ENCODE measurements at places on chromosomes 1 and 21. TPM values are rescaled to one million over a fixed set of nuclear protein-coding genes. Genes with fewer than 3 reads are reported as not detected.

NCAM2 gene
- not detected for total RNA-seq

GABRD gene
- not detected for total RNA-seq

DNA sequence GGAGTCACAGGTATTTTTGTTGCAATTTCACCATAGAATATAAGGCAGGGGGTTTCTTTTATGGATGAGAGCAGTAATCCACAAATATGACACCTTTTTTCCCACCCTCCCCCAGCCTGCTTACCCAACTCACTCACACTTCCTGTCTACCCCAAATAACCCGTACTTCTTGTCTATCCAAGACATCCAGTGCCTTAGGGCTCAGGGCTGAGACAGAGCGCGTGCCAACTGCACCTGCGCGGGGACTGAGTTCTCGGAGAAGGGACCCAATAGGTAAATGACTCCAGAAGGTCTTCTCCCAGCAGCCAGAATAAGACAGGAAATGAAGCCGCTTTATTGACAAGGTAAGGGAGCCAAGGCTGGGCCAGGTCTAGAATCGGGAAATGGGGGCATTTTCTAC is 369.1 kb downstream of the SIPA1L2 start:
- peak; percentile 44 for DNase-seq

B3GALNT2 gene
- 60.6 TPM for total RNA-seq

NEK7 gene
- 67.4 TPM for total RNA-seq
